Stimulated activated CD4-positive, alpha-beta T cell treated with anti-CD3 and anti-CD28 coated beads, TNF-alpha, amount 100 ng/mL, for 48 hours (primary cell): ENCODE measurements at places on chromosomes 5 and 9.

DNA sequence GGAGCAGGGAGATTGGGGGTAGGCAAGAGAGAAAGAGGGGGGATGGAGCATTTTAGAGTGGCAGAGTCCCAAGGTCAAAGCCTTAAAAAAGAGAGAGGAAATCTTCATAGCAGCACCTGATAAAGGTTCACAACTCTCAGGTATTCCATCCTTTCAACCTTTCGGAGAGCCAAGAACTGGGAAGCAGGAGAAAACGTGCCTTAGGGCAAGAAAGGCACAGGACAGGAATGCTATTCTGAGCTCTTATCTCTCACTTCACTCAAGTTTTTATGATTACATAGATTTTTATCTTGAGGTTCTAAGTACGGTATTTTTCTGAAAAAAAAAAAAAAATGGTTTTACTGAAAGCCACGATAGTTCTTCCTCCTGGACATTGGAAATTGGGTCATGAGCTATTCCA lies 34.5 kb upstream of the SMAD5 start:
- no peak for DNase-seq

DNA sequence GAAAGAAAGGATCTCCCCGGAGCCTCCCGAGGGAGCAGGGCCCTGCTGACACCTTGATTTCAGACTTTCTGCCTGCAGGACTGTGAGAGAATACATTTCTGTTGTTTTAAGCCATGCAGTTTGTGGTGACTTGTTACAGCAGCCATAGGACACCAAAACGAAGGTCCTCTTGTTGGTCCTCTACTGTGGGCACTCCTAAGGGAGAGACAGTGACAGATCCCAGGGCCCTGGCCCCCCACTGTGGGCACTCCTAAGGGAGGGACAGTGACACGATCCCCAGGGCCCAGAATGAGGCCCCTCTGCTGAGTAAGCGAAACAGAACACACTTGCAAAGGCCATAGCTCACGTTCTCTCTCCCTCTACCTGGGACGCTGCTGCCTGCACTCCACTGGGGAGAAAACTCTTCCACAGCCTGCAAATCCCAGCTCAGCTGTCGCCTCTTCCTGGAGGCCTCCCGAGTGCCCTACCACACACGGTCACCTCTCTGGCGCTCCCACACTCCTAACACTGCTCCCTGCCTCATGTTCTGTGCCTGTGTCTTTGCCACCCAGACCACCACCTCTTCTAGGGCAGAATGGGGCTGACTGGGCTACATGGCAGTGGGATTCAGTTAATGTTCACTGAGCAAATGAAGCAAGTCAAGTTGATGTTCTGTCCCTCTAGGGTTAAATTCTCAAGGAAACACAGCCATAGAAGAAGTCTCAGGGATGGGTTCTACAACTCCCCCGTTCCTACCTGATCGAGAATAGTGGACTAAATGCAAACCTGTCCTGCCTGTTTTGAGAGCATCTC lies 23.8 kb downstream of the ANKS6 start:
- DNase-seq = no peak

GRCh38 chr5:132026516-132027008 lies 15.1 kb upstream of the ACSL6 start:
- DNase-seq = no peak

- no peak for DNase-seq
Observed at GRCh38 chr5:94082405-94082804, 341.0 kb upstream of the POU5F2 start.

DNA sequence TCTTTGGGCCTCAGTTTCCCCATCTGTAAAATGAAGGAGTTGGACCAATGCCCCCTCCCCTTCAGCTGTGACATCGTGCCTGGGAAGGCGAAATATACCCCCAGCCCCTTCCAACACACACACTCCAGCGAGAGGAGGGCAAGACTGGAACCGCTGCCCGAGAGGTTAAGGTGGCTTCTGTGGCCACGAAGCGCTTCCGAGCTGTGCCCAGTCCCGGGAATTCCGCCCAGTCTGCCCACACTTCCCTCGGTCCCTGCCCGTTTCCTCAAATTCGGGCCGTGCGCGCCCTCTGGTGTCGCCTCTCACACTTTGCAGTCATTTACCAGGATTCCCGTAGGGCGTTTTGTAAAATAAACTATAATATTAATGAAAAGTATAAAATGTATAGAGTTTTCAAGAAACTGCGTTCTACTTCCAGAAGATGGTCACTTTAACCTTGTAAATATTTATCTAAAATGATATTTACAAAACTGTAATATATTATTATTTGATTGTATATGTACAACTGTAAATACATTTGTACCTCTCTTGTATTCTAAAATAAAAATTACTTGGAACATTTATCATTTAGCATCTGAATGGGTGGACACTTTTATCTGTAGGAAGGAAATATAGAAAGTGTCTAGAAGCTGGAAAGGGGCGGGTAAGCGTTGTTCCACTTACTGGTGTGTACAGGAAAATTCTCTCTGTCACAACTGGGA lies 11.0 kb upstream of the EXOSC2 start:
- DNase-seq = no peak

GRCh38 chr9:124621371-124622328 lies 114.5 kb upstream of the NR5A1 start:
- no peak for DNase-seq

- no peak for DNase-seq
Observed at GRCh38 chr5:20088361-20088760, 100.4 kb upstream of the CDH18 start.

- no peak for DNase-seq
Observed at GRCh38 chr5:122844910-122845228, 544 bp upstream of the SNX24 start.

DNA sequence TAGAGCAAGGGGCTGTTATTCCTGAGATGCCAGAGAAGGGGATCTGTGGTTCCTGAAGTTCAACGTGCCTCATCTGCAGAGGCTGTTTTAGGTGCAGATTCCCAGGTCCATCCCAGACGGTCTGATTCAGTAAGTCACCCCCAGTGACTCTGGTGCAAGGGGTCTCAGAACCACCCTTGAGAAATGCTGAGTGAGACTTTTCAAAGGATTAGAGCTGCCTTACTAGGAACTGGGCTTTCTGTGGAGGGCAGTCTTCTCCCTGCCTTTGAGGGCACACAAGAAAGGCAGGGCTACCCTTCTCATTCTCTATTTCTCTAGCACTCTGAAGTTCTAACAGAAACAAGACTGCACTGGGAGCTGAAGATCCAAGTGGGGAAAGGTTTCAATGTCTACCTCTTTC lies 66.5 kb downstream of the FAM114A2 start:
- DNase-seq = no peak

GRCh38 chr9:128902351-128903078 lies 18.3 kb upstream of the PHYHD1 start:
- peak; percentile 74 for DNase-seq

GRCh38 chr5:79143684-79144379 lies 32.2 kb downstream of the BHMT start:
- DNase-seq = no peak

DNA sequence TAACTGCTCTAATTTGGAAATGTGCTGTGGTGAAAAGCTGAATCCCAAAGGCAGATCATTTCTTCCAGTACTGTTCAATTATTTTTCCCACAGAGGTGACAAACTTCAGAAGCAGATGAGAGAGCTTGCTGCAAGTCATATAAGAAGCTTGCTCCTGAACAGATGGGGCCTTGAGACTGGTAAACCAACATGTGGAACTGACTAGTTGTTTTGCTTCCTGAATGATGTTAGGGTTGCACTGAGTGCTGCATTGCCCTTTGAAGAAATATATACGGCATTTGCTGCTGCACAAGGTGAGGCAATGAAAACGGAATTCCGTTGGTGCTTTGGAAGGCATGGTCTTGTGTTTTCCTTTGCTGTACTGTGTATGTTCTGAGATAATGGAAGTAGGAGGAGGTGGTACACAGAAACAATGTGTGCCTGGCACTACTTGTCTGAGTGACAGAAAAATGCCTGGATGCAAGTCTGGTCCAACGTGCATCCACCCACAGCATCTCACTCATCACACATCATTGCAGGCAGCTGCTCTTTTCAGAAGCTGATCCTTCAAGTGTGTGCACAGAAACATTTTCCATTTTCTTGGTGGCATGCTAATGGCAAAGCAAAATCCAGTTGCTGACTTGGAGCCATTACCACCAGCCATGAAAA lies 76.9 kb downstream of the ANKH start:
- DNase-seq = no peak

GRCh38 chr5:80141147-80141671 lies 106.1 kb downstream of the THBS4 start:
- DNase-seq = no peak

DNA sequence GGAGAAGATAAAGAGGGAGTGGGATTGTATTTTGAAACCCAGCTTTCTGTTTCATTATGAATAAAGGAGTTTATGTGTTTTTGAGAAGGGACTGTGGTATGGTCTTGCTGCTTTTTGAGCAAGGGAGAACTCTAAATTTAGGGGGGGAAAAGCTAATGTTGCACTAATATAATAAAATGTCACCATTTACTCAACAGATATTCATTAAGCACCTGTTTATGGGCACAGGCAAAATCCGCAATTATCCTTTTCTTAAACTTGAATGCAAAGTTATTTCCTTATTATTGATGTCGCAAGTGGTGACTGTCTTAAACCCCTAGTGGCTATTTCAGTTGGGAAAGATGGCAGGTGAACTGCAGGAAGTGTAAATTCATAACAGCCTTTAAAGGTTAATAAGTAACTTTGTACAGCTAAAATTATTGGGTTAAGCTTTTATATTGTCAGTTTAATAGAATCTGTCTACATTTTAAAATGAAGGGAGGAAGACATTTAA lies 1.5 kb downstream of the CDC42SE2 start:
- DNase-seq = no peak

GRCh38 chr5:111197523-111197922 lies 26.7 kb upstream of the CAMK4 start:
- DNase-seq = no peak
